ENCODE measurements at places on chromosomes 2 and 18.

GRCh38 chr2:99032786-99033185 lies 96.8 kb upstream of the CRACDL start:
- DNase-seq, result no peak

DNA sequence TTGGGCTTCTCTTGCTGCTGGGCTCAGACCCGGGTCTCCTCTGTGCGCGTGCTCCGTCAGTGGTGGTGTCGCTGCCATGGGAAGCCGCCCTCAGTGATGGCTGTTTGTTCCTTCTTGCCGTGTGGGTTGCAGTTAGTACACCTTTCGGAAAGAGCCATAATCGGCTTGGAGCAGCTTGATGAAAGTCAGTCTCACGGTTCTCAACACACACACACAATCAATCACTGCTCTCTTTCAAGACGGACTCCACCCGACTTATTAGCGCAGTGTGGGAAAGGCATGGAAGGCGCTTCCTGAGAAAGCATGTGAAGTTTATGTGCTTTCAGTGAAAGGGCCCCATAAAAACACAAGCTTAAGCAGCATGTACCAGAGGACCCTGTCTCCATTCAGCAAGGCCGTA lies 64.1 kb downstream of the SOX11 start:
- DNase-seq, result no peak

- no peak for DNase-seq
Measured at GRCh38 chr18:73458186-73458964, 590.6 kb upstream of the NETO1 start.

DNA sequence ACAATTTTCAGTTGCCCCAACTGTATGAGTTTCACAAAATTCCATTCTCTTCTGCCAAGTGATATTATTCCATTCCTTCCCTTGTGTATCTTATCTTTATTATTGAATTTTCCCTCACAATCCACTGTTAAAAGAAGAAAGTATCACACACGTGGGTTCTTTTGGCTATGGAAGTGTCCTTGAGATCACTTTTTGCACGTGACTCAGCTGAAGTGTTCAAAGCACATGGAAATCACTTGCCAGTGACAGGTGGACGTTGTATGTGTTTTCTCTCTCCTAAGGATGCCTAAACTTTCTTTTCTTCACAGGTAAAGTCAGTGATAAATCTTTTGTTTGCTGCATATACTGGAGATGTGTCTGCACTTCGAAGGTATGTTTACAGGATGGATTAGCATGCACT lies 60.7 kb downstream of the STAT1 start:
- no peak for DNase-seq

DNA sequence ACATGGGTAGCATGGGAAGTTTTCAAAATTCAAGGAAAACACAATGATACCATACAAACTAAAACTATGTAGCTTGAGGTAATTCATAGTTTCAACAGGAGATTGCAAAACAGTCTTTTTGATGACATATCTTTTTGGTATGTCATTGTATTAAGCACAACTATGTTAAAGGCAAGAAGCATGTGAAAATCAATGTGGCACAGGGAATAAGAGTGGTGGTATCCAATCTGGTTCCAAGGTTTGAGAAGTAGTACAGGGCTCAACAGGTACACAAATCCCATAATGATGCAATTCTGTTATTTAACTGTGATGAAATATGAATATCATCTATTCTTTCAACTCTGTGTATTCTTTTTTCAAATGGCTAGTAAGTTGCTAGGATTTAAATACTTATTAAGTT lies 16.4 kb upstream of the DLX2 start:
- no peak for DNase-seq

GRCh38 chr2:44801289-44801840 lies 140.1 kb upstream of the SIX3 start:
- no peak for DNase-seq

- no peak for DNase-seq
Measured at GRCh38 chr2:85702172-85702571, 8.0 kb downstream of the GNLY start.

- DNase-seq, result no peak
Measured at GRCh38 chr18:28143725-28144124, 33.2 kb downstream of the CDH2 start.

DNA sequence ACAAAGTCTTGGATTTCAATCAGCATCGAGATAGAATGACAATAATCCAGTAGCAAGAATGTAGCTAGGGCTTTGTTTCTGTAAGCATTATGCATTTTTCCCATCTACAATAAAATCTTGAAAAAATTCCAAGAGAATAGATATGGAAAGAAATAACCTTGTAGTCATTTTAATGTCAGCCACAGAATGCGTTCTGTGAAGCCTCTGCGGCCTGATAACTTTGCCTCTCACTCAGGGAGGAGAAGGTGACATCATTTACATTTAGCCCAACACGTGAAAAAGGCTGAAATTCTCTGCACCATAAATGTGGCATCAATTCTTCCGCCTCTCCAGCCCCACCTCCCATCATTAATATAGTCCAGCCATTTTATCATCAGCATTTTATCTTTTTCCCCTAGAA lies 19.1 kb upstream of the DYNC1I2 start:
- no peak for DNase-seq

- DNase-seq, result no peak
Measured at GRCh38 chr2:197959383-197959782, 155.0 kb downstream of the PLCL1 start.

GRCh38 chr2:169736902-169737301 lies 3.3 kb downstream of the KLHL23 start:
- no peak for DNase-seq

DNA sequence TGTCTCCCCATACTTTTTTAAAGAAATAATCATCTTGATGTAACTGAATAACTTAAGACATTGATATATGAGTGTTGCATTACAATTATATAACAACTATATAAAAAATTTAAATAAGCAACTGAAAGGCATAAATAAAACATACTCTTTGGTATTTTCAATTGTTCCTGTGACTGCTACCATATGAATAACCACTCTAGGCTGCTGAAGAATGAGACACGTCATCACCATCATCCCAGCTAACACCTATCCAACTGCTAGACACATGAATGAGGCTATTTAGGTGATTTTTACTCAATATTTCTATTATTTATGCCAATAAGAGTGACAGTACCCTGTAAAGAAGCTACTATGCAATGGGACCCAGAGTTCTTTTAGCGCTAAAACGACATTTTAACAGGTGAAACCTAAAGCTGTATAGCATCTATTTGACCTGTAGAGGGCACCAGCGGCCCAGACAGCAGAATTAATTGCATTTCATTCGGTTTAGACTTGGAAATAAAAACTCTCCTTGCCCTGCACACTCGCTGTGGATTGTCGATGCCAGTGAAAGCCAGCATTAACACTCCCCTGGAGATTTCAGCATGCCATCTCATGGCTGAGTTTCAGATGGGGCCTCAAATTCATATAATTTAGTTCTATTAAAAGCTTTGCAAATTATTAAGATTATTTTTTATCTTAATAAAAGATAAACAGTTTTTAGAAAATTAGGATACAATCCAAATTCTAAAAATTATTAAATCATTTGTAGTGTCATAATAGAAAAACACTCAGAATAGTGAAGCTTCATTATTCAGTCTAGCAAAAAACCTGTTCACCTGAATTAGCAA lies 89.4 kb upstream of the MAP2 start:
- DNase-seq, result peak; percentile 15

DNA sequence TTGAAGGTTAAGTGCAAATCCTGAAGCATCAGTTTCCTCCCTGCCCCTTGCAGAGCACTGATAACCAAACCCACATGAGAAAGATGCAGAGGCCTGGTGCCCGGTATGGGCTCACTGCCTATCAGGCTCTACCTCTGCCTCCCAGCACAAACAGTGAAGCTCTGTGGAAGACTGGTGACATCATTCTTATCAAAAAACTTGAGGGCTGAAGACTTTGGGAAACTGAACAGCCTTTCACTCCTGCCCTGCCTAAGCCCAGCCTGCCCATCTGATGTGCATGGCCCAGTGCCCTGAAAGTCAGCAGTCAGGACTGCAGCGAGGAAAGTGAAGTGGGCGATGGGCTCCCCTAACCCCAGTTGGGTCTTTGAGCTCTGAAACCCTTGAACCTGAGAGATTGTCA lies 174.8 kb upstream of the ARL4C start:
- no peak for DNase-seq

- no peak for DNase-seq
Measured at GRCh38 chr2:230696670-230697069, 16.0 kb upstream of the CAB39 start.

DNA sequence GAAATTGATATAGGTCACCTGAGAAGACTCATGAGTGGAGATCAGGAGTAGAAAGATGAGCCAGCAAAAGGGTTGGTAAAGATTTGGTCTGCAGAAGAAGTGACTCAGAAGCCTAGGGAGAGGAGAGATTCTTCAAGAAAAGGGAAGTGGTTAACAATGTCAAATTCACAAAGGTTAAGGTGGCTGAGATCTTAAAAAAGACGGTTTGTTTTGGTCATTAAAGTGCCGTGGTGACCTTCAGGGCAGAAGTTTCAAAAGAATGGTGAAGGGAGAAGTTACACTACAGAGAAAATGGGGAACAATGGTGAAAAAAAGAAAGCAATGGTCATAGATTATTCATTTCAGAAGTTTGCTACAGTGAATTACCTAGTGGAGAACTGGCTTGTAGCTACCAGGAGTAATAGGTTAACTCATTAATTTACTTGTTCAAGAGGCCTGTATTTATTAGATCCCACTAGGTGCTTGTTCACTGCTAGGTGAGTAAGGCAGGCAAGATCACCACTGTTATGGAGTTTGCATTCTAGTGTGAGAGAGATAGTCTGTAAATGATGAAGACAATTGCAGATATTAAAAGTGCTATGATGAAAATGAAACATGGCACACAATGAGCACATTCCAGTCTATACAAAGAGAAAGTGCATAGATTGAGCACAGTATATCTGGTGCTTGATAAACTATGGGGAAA lies 43.0 kb downstream of the FBXO48 start:
- DNase-seq, result peak; percentile 42

DNA sequence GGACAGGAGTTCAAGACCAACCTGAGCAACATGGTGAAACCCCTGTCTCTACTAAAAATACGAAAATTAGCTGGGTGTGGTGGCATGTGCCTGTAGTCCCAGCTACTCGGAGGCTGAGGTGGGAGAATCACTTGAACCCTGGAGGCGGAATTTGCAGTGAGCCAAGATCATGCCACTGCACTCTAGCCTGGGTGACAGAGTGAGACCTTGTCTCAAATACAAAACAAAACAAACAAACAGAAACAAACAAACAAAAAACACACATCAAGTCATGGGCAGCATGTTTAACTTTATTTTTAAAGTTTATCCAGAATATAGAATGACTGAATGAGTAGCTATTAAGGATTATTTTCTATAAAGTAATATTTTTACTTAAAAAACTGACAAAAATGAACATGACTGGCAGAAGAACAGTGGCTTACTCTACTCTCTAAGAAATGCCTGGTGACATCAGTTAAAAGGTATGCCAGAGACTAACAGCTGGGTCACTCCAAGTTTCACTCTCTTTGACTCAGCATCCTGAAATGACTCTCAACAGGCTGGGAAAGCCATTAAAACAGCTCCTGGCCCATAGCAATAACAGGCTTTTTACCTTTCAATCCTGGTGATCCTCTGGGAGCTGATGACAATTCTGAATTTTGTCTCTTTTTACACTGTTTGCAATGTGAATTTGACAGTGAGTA lies 281.6 kb upstream of the STON1 start:
- DNase-seq, result no peak

All from CD4-positive, alpha-beta T cell treated with Interleukin-12 subunit alpha and Interleukin-12 subunit beta, for 1 hour (primary cell).